ENCODE measurements at places on chromosomes 3 and 15. TPM values are rescaled to one million over a fixed set of nuclear protein-coding genes. Genes with fewer than 3 reads are reported as not detected.

- peak overlapping the region; percentile 11 for H3K4me3 ChIP-seq
- H3K27me3 ChIP-seq = no peaks in the 10 kb centered on the region
- peak overlapping the region; percentile 99 for H3K27ac ChIP-seq
- DNase-seq = peak; percentile 86
- H3K36me3 ChIP-seq = no peaks in the 10 kb centered on the region
- H3K4me1 ChIP-seq = peaks cover 11% of the 10 kb centered on the region
These were observed 42.1 kb downstream of the VGLL4 start for GRCh38 chr3:11601446-11602238.

The MESP2 gene
- not detected for total RNA-seq

DNA sequence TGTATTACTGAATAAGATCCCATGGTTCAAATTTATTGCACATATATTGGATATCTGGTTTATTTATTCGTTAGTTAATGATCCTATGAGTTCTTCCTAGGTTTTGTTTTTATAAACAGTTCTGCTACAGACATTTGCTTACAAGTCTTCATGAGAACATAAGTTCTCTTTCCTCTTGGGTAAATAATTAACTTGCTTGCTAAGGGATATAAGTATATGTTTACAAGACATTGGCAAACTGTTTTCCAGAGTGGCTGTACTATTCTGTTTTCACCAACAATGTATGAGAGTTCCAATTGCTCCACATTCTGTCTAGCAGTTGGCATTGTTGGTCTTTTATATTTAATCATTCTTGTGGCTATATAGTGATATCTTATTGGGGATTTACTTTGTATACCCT is 341.8 kb upstream of the GBE1 start:
- H3K4me3 ChIP-seq = no peak overlapping the region
- no peaks in the 10 kb centered on the region for H3K27me3 ChIP-seq
- no peaks in the 10 kb centered on the region for H3K4me1 ChIP-seq
- H3K36me3 ChIP-seq = no peaks in the 10 kb centered on the region
- DNase-seq = no peak
- H3K27ac ChIP-seq = no peak overlapping the region

GRCh38 chr3:196238612-196239560 is 22.6 kb downstream of the SLC51A start:
- no peaks in the 10 kb centered on the region for H3K4me1 ChIP-seq
- DNase-seq = no peak
- no peak overlapping the region for H3K27ac ChIP-seq
- H3K36me3 ChIP-seq = peaks cover 6% of the 10 kb centered on the region

GRCh38 chr3:37832480-37832879 is 29.2 kb upstream of the CTDSPL start:
- no peaks in the 10 kb centered on the region for H3K4me1 ChIP-seq
- H3K4me3 ChIP-seq = no peak overlapping the region
- no peak for DNase-seq

The MAGEL2 gene
- total RNA-seq = 0.13 TPM

DNA sequence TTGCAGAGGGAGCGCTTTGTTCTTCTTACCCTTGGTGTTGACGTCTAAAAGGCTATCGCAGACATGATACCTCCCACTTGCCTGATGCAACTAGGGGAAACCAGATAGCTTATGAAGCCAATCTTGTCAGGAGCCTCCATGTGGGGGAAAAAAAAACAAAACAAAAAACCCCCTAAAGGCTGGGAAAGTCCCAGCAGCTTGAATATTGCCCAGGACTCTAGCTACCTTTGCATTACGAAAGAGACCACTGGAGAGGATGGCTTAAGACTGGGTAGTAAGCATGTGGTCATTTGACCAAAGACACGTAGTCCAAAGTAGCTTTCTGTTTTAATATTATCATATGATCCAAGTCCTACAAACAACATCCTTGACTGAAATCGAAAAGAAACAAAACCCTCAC is 120.7 kb upstream of the WNT5A start:
- no peaks in the 10 kb centered on the region for H3K27me3 ChIP-seq
- no peak overlapping the region for H3K4me3 ChIP-seq
- no peak overlapping the region for H3K27ac ChIP-seq
- no peak for DNase-seq
- H3K4me1 ChIP-seq = no peaks in the 10 kb centered on the region
- no peaks in the 10 kb centered on the region for H3K36me3 ChIP-seq

DNA sequence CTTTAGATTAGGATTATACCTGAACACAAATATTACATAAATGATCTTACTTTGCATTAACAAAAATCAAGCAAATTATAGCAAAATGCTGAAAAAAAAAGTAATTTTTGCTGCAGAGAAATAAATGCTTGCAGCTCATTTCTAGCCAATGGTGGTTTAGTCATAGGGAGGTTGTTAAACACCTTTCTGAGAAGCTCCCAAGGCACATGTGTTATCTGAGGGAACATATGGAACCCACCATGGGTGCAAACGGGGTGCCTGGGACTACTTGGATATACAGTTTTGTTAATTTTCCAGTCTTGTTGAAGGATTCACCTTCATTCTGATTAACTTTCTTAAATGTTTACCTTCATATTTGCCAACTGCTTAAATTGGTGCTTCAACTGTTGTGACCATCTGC is 8.9 kb upstream of the RAMAC start:
- H3K36me3 ChIP-seq = no peaks in the 10 kb centered on the region
- H3K4me1 ChIP-seq = no peaks in the 10 kb centered on the region
- no peak overlapping the region for H3K27ac ChIP-seq

The CCR3 gene
- not detected for total RNA-seq

The TRH gene
- total RNA-seq = not detected

DNA sequence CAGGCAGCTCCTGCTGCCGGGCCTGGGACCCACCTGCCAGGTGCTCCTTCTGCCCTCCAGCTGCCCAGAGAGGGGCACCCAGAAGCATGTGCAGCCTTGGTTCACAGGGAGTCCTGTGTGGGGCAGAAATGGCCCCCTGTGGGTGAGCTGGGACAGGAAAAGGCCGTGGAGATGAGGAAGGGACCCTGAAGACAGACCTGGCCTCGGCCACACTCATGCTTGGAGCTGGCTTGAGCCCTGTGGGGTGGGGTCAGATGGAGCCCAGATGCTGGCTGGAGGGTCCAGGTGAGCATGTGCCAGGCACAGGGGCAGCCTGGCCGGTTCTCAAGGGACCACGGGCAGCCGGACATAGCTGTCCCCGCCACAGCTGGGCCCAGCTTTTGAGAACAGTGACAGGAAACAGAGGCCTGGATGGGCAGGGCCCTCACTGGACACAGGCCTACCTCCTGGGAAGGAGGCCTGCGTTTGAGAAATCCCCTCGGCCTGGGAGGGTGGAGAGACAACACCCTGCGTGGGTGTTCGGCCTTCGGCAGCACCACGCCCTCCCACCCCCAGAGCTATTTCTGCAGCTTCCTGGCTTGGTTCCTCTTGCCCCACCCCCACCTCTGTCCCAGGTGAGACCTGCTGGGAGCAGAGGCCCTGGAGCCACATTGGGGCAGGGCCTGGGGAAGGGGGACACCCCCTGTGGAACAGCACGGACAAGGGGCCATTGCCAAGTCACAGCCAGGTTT is 132.6 kb upstream of the MEF2A start:
- no peak overlapping the region for H3K4me3 ChIP-seq
- DNase-seq = peak; percentile 46
- H3K27ac ChIP-seq = no peak overlapping the region
- H3K36me3 ChIP-seq = no peaks in the 10 kb centered on the region

GRCh38 chr15:80620141-80620540 is 75.0 kb upstream of the ABHD17C start:
- no peak for DNase-seq
- no peaks in the 10 kb centered on the region for H3K36me3 ChIP-seq
- H3K27me3 ChIP-seq = no peaks in the 10 kb centered on the region
- H3K4me3 ChIP-seq = no peak overlapping the region

GRCh38 chr15:69606144-69606543 is 153.5 kb downstream of the RPLP1 start:
- H3K36me3 ChIP-seq = no peaks in the 10 kb centered on the region
- H3K4me3 ChIP-seq = no peak overlapping the region
- no peak for DNase-seq
- no peaks in the 10 kb centered on the region for H3K4me1 ChIP-seq
- no peaks in the 10 kb centered on the region for H3K27me3 ChIP-seq

The PLA2G4E gene
- not detected for total RNA-seq

DNA sequence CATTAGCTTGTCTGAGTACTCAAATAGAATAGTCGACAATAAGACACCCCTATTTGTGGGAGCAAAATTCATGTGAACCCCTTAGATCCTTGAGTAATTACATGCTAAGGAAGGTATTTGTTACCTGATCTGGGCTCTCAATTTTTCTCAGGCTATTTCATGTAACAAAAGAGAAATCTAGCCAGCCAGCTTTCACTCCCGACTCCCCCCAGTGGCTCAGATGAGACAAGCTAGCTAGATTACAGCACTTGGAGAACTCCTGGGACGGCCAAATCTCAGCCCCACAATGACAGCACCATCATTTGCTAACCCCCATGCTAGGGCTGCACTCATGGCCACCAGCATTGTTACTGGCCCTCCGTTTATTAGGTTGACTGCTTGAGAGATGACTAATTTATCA is 41.3 kb downstream of the GLDN start:
- H3K4me3 ChIP-seq = no peak overlapping the region
- no peaks in the 10 kb centered on the region for H3K27me3 ChIP-seq
- H3K27ac ChIP-seq = no peak overlapping the region
- no peaks in the 10 kb centered on the region for H3K36me3 ChIP-seq
- H3K4me1 ChIP-seq = no peaks in the 10 kb centered on the region
- no peak for DNase-seq

The AADACL2 gene
- total RNA-seq = 0.24 TPM

The RETNLB gene
- not detected for total RNA-seq

Measured in aorta (tissue), 5 donors.